ENCODE measurements at places on chromosomes 12 and 14. TPM values are rescaled to one million over a fixed set of nuclear protein-coding genes. Genes with fewer than 3 reads are reported as not detected.

PLEKHG7 gene
- not detected for total RNA-seq

ZFHX2 gene
- total RNA-seq, result 0.74 TPM

TEAD4 gene
- total RNA-seq, result 6.7 TPM

TNS2 gene
- total RNA-seq, result 109 TPM

TSPAN19 gene
- 0.33 TPM for total RNA-seq

STON2 gene
- total RNA-seq, result 8.3 TPM

GALNT8 gene
- total RNA-seq, result 1.5 TPM

DBX2 gene
- total RNA-seq, result 0.14 TPM

RHOJ gene
- 14.6 TPM for total RNA-seq

EML1 gene
- total RNA-seq, result 33.3 TPM

ASPG gene
- total RNA-seq, result 27.1 TPM

RFX4 gene
- total RNA-seq, result not detected

ACADS gene
- total RNA-seq, result 93.8 TPM

RPL36AL gene
- 141 TPM for total RNA-seq

LRP6 gene
- total RNA-seq, result 18.7 TPM

RGS6 gene
- 23.0 TPM for total RNA-seq

SLC2A14 gene
- not detected for total RNA-seq

E2F7 gene
- total RNA-seq, result 0.27 TPM

LRP1 gene
- total RNA-seq, result 61.0 TPM

PPP4R4 gene
- not detected for total RNA-seq

NAV3 gene
- total RNA-seq, result 1.5 TPM

CPM gene
- total RNA-seq, result 6.3 TPM

PSMA3 gene
- total RNA-seq, result 161 TPM

FGF23 gene
- not detected for total RNA-seq

HSPB8 gene
- total RNA-seq, result 512 TPM

PTHLH gene
- 3.7 TPM for total RNA-seq

TGFB3 gene
- total RNA-seq, result 27.2 TPM

DDN gene
- total RNA-seq, result 1.4 TPM

LALBA gene
- not detected for total RNA-seq

ENO2 gene
- total RNA-seq, result 14.8 TPM

ASCL1 gene
- total RNA-seq, result not detected

RILPL1 gene
- 89.7 TPM for total RNA-seq

NR2C1 gene
- 40.1 TPM for total RNA-seq

PLA2G1B gene
- not detected for total RNA-seq

PTGER2 gene
- total RNA-seq, result 0.60 TPM

CCDC60 gene
- total RNA-seq, result not detected

CRIP1 gene
- 65.9 TPM for total RNA-seq

CCDC177 gene
- not detected for total RNA-seq

ATF1 gene
- 28.3 TPM for total RNA-seq

PKP2 gene
- total RNA-seq, result 428 TPM

TTC9 gene
- 1.9 TPM for total RNA-seq

AICDA gene
- not detected for total RNA-seq

L3HYPDH gene
- total RNA-seq, result 9.1 TPM

CIT gene
- 0.96 TPM for total RNA-seq

ETFBKMT gene
- total RNA-seq, result 6.6 TPM

Data from left ventricle myocardium inferior (tissue), 1 donor.